ENCODE measurements at places on chromosomes 5 and 9.

DNA sequence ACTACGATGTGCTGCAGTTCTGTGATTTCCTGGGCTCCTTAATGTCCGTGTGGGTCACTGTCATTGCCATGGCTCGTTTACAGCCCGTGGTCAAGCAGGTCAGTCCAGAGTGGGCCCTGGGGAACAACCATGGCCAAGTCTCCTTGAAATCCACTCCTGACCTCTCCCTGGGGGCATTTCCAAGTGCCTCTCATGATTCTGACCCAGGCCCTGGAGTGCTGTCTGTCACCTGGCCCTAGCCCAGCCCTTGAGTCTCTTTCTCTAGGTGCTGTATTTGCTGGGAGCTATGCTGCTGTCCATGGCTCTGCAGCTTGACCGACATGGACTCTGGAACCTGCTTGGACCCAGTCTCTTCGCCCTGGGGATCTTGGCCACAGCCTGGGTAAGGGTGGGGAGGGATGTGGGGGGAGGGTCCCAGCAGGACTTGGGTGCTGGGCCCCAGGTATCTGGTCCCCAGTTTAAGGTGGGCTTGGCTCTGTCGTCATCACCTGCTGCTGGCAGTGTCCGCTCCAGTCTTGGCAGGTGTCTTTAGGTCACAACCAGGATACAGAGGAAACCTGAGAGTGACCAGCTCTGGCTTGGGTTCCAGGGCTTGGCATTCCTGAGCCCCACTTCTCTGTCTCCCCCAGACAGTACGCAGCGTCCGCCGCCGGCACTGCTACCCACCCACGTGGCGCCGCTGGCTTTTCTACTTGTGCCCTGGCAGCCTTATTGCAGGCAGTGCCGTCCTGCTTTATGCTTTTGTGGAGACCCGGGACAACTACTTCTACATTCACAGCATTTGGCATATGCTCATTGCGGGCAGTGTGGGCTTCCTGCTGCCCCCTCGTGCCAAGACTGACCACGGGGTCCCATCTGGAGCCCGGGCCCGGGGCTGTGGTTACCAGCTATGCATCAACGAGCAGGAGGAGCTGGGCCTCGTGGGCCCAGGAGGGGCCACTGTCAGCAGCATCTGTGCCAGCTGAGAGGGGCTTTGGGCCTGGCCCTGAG, 17.0 kb downstream of the OR13J1 start:
- no peak for DNase-seq

GRCh38 chr5:62779010-62779422, 200.4 kb downstream of the LRRC70 start:
- DNase-seq = peak; percentile 25

DNA sequence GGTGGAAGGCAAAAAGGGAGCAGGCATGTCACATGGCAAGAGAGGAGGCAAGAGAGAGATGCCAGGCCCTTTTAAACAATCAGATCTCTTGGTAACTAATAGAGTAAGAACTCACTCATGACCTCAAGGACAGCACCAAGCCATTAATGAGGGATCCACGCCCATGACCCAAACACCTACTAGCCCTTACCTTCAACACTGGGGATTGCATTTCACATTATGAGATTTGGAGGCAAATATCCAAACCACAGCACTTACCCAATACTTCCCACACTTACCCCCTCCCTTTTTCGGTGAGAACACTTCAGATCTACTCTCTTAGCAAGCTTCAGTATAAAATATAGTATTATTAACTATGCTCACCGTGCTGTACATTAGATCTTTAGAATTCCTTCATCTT, 41.9 kb downstream of the ZNF354A start:
- DNase-seq = no peak

DNA sequence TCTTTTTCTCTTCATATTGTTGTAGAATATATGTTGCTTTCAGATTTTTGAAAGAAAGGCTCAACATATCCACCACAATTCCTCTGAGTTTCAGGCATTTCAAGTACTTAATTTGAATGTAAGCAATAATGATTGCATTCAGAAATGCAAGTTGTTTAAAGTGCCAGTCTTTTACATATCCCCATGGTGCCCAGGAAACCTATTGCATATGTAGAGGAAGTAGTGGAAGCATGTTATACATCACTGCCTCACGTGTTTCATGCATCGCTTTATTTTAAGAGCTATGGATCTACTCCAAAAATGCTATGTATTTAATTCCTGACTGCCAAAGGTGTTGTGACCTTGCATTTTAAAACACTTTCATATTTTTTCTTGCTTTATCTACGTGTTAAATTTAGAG, 28.1 kb downstream of the CPEB4 start:
- no peak for DNase-seq

DNA sequence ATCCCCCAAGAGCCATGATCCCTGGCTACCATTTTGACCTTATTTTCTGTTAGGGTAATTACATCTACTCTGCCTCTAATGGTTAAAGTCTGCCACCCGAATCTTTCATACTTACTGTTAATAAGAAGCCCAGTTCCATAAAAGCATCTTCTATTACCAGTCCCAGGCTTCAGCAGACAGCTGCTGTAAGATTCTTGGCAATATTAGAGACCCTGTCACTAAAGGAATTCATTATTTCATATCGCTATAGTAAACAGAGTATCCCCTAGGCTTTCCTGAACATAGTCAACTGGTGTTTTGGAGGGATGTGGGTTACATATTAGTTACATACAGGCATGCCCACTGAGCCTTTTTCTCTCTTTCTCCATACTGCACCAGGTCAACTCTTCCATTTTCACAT, 608.7 kb upstream of the SEMA6A start:
- no peak for DNase-seq

GRCh38 chr5:14038341-14038959, 94.0 kb upstream of the DNAH5 start:
- no peak for DNase-seq

- DNase-seq = no peak
Measured at GRCh38 chr9:68793605-68794343, 88.7 kb downstream of the PIP5K1B start.
